CD4-positive, alpha-beta T cell treated with Interleukin-2 at 100 ng/mL for 4 hours (primary cell): ENCODE measurements at places on chromosomes 4 and X.

GRCh38 chrX:24380262-24381187 lies 20.1 kb downstream of the SUPT20HL1 start:
- no peak for DNase-seq

- no peak for DNase-seq
These were observed 194.8 kb downstream of the SOWAHB start for GRCh38 chr4:76703123-76703490.

DNA sequence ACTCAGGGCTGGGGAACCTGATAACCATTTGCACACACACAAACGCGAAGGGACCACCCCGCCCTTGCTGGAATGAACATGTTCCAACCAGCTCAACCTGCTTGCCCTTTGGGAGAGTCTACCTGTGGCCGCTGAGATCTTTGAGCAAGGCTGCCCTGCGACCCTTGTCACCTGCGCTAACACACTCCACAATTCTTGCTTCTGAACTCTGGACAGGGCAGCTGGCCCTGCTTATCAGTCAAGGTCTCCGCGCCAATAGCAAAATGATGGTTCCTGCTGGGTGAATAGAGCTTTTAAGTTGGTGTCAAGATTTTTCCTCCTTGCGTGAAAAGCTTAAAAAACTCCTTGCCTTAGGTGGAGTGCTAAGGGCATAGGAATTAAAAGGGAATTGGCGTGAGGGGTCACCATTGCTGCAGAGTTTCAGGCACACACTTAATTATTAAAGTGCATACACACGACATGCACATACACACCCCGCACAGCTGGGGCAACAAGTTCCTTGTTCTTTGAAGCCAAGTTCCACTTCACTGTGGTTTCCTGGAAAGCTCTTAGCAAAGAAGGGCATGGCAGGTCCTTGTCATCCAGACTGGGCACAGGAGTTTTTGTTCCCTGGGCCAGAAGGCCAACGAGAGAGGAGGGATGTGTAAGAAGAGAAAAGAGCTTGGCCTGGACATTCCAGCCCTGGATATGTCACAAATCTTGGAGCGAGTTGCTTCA lies 207.7 kb downstream of the STIM2 start:
- no peak for DNase-seq

DNA sequence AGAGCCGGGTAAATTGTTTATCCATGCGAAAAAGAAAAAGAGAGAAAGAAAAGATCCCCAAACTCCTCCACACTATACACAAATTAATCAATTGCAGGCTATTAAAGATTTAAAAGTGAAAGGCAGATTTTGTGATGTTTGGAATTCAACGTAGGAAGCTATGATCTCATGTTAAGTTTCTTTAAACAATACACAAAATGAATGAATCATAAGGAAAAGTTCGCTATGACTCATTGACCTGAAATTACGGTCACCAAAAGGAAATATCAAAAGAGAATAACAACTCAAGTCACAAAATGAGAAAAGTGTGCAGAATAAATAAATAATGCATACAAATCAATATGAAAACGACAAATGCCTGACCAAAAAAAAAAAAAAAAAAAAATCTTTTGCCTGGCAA lies 28.6 kb downstream of the CLNK start:
- DNase-seq, result peak; percentile 11
